Activated naive CD4-positive, alpha-beta T cell (primary cell): ENCODE measurements at places on chromosomes 5 and 9.

- no peak for DNase-seq
These were observed at the start of gene GOLGA2 for GRCh38 chr9:128275198-128276007. GOLGA2 (minus strand) TSS chr9:128276007; CDS start chr9:128275976, 31 bp downstream.

GRCh38 chr9:83336706-83337105 is 201.5 kb downstream of the FRMD3 start:
- DNase-seq = no peak

DNA sequence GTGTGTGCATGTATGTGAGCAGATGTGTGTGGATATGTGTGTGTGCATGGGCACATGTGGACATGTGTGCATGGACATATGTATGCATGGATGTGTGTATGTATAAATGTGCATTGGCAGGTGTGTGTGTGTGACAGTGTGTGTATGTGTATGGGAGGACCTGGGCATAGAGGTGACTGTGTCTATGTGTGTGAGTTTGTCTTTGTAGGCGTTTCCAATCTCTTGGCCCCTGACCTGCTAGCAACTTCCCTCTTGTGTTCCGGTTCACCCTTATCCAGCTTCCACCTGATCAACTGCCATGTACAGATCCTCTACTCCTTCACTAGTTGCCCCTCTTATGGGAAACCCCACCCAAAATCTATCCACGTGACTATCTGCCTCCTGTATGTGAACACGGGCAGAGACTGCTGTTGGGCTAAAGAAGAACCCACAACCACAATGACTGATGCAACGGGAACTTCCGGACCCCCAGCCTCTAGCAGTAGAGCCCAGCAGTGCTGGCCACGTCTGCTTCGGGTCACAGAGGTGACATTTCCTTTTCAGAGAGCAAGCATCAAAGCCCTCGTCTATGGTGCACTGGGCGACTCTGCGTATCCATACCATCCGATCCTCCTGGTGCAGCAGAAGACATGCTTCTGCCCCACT is 24.9 kb upstream of the GADD45G start:
- DNase-seq = no peak

GRCh38 chr9:115192835-115193525 is 75.0 kb upstream of the TNC start:
- no peak for DNase-seq

DNA sequence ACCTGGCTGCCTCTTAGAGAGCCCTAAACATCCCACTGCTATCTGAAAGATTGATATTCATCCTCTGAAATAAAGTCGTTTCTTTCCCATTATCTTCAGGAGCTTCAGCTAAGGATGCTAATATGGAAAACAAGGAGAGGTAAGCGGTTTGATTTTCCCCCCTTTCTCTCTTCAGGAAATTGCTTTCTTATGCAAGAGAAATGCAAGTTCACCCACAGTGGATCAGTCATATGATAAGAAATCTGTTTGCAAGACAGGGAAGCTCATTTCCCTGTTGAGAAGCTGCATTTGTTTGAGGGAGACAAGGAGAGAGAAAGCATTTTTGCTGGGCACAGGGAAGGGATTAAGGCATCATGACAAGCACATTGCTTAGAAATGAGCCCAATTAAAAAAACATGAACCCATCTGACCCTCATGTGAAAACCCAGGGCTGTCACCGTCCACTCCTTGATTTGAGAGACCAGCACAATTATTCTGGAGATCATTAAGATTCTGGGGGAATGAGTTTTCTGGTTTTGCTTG is 53.7 kb upstream of the BOD1 start:
- no peak for DNase-seq

DNA sequence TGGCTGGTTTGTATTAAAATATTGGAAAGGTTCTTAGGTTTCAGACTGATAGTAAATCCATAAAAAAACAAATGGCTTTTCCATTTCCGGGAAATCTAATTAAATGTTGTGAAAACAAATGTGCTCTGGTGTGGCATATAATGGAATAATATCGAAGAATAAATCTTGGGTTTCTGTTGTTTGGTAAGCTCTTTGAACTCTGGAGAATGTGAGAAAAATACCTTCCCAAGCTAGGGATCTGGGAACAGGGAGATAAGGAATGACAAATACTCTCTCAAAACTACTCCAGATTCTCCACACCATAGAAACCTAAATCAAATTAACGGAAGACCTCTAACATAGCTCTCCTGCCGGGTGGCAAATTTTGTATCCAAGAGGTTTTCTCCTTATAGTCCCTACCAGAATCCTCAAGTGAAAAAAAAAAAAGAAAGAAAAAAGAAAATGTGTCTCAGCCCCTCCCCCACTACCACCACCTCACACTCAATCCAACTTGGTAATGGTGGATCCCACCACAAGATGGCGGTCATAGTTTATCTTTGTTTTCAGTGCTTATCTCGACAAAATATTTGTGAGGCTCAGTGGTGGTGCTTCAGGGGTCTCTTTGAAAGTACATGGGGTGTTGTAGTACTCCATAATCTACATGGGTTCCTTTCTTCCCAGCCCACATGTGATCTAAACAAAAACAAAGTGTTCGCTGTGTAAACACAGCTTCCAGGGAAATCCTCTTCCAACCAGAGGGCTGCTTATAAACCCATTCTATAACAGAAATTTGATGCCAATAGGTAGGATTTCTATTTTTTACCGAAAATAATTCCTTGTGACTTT is 54.5 kb upstream of the FST start:
- no peak for DNase-seq
